PC-9 (cell line): ENCODE measurements at places on chromosomes 2 and 18. TPM values are rescaled to one million over a fixed set of nuclear protein-coding genes. Genes with fewer than 3 reads are reported as not detected.

NCKAP1 gene
- total RNA-seq, result 274 and 308 TPM in 2 replicates

CHST10 gene
- not detected in 2 replicates for total RNA-seq

ZBTB7C gene
- total RNA-seq, result not detected in 2 replicates

TUBA4A gene
- total RNA-seq, result 118 and 157 TPM in 2 replicates

BUB1 gene
- total RNA-seq, result 45.7 and 74.6 TPM in 2 replicates

CAPN13 gene
- total RNA-seq, result 1.1 and 1.5 TPM in 2 replicates

STK39 gene
- 14.5 and 18.6 TPM in 2 replicates for total RNA-seq

EIF4E2 gene
- 69.3 and 69.6 TPM in 2 replicates for total RNA-seq

DLX1 gene
- total RNA-seq, result 0.87 TPM in 1 of 2 replicates, not detected in the other

GORASP2 gene
- 74.7 and 110 TPM in 2 replicates for total RNA-seq

DSG1 gene
- not detected in 2 replicates for total RNA-seq

CELF4 gene
- total RNA-seq, result 1.2 and 1.9 TPM in 2 replicates

LONRF2 gene
- not detected in 2 replicates for total RNA-seq

CXCR1 gene
- not detected in 2 replicates for total RNA-seq

PDE11A gene
- 1.1 and 1.4 TPM in 2 replicates for total RNA-seq

NABP1 gene
- 39.0 and 46.5 TPM in 2 replicates for total RNA-seq

SH3BP4 gene
- 131 and 135 TPM in 2 replicates for total RNA-seq

IL1R1 gene
- 5.0 and 6.5 TPM in 2 replicates for total RNA-seq

UGT1A8 gene
- 0.17 and 0.20 TPM in 2 replicates for total RNA-seq

CHMP1B gene
- total RNA-seq, result 68.0 and 73.6 TPM in 2 replicates

ACADL gene
- total RNA-seq, result 0.20 and 0.24 TPM in 2 replicates

STPG4 gene
- 6.5 and 8.7 TPM in 2 replicates for total RNA-seq

CERKL gene
- total RNA-seq, result 1.5 and 1.6 TPM in 2 replicates

LTBP1 gene
- 10.3 and 10.4 TPM in 2 replicates for total RNA-seq

CNGA3 gene
- total RNA-seq, result not detected in 2 replicates

CHST9 gene
- total RNA-seq, result 0.07 TPM in 1 of 2 replicates, not detected in the other

APCDD1 gene
- not detected in 2 replicates for total RNA-seq

TDRD15 gene
- 1.9 and 2.9 TPM in 2 replicates for total RNA-seq

GPATCH11 gene
- 4.1 and 5.5 TPM in 2 replicates for total RNA-seq

REG3A gene
- not detected in 2 replicates for total RNA-seq

CYP27C1 gene
- total RNA-seq, result 0.94 and 1.6 TPM in 2 replicates

SPATA3 gene
- total RNA-seq, result not detected in 2 replicates

TNFRSF11A gene
- 6.3 and 6.7 TPM in 2 replicates for total RNA-seq

ACOXL gene
- total RNA-seq, result 9.1 and 10.7 TPM in 2 replicates

CYP26B1 gene
- 0.55 and 1.3 TPM in 2 replicates for total RNA-seq

SRD5A2 gene
- not detected in 2 replicates for total RNA-seq
